ENCODE measurements at places on chromosomes 6 and 20.

GRCh38 chr6:162184465-162184864 lies 543.1 kb downstream of the PRKN start:
- H3K4me3 ChIP-seq = no peak overlapping the region
- H3K4me1 ChIP-seq = no peaks in the 10 kb centered on the region
- H3K27ac ChIP-seq = no peak overlapping the region
- H3K36me3 ChIP-seq = no peaks in the 10 kb centered on the region
- no peaks in the 10 kb centered on the region for H3K27me3 ChIP-seq

DNA sequence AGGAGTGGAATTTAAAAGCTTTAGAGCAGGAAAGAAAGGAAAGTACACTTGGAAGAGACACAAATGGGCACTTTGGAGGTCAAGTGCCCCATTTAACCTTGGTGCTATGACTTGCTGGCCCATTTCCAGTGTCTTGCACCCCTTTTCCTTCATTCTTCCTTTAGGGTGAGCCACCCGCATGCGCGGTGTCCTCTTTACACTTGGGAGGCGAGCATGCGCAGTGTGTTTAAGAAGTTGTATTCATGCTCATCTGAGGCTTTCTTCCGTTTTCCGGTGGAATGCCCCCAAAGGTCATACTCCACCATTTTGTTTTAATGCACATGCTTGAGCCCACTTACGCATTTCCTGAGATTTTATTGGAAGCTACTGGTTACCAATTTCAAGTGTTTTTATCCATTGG lies 29.1 kb downstream of the TMEM170B start:
- no peaks in the 10 kb centered on the region for H3K27me3 ChIP-seq
- H3K4me3 ChIP-seq = no peak overlapping the region
- no peak for DNase-seq
- H3K4me1 ChIP-seq = no peaks in the 10 kb centered on the region
- H3K27ac ChIP-seq = no peak overlapping the region
- peaks cover 16% of the 10 kb centered on the region for H3K36me3 ChIP-seq

GRCh38 chr6:150770637-150771036 lies 94.9 kb upstream of the MTHFD1L start:
- no peaks in the 10 kb centered on the region for H3K4me1 ChIP-seq
- H3K27me3 ChIP-seq = no peaks in the 10 kb centered on the region
- no peak for DNase-seq
- no peak overlapping the region for H3K4me3 ChIP-seq

- no peak overlapping the region for H3K27ac ChIP-seq
- H3K4me1 ChIP-seq = no peaks in the 10 kb centered on the region
- no peak for DNase-seq
- H3K4me3 ChIP-seq = no peak overlapping the region
- no peaks in the 10 kb centered on the region for H3K36me3 ChIP-seq
- H3K27me3 ChIP-seq = no peaks in the 10 kb centered on the region
Measured at GRCh38 chr20:47106786-47107185, 212.1 kb downstream of the EYA2 start.

DNA sequence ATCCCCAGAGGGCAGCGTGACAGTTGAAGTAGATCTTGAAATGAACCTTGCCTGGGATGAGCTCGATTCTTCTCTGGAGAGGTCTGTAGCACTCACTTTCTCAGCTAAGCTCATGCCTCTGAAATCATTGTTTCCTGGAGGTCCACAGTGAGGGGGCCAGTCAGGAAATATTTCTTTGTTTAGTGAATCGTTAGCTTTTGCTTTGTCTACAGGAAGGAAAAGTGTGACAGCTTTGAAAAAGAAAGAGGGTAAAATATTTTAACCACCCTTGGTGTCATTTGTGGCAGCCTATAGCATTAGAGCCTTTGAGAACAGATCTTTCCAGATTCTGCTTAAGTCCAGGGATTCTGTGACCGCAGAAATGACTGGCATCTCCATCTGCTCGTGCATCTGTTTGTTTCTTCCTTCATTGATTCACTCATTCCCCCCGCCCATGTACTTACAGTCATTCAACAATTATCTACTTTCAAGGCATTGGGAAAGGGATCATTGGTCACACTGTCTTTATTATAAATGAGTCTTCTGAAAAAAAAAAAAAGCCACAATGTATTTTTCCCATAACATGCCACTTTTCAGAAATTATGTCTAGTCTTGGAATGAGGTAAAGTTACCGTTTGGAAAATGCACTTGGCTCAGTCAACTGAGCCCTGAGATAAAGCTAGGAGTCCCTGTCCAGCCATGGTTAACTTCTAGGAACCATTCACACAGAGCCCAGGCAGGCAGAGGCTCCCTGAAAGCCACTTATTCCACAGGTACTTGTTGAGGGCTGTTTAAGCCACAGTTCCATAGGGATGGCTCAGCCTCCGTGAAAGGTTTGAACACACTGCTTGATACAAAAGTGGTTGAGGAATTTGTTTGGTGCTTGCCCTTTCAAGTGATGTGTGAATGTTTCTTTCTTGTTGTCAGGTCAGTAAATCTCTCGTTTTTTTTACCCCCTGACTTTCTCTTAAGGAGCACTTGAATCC lies 86.0 kb downstream of the TIAM2 start:
- no peak overlapping the region for H3K4me3 ChIP-seq
- H3K27ac ChIP-seq = no peak overlapping the region
- H3K36me3 ChIP-seq = no peaks in the 10 kb centered on the region
- H3K27me3 ChIP-seq = no peaks in the 10 kb centered on the region
- peaks cover 2% of the 10 kb centered on the region for H3K4me1 ChIP-seq
- no peak for DNase-seq

DNA sequence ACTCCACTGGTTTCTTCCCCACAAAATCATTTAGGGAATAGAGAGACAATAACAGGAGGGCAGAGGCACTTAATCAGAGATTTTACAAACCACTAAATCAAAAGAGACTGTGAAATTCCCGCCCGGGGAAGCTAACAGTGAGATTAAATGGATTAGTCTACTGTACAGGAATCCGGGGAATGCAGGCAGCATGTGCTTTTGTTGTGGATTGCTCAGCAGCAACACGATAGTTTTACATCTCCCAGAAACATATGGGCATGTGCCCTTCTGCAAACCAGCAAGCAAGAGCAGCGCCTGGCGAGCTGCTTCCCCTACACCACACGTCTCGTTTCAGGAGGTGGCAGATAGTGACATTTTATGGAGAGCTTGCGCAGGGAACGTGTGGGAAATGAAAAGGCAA lies 382.3 kb downstream of the CD83 start:
- no peak overlapping the region for H3K27ac ChIP-seq
- no peaks in the 10 kb centered on the region for H3K36me3 ChIP-seq
- no peak overlapping the region for H3K4me3 ChIP-seq
- H3K27me3 ChIP-seq = no peaks in the 10 kb centered on the region
- DNase-seq = no peak

DNA sequence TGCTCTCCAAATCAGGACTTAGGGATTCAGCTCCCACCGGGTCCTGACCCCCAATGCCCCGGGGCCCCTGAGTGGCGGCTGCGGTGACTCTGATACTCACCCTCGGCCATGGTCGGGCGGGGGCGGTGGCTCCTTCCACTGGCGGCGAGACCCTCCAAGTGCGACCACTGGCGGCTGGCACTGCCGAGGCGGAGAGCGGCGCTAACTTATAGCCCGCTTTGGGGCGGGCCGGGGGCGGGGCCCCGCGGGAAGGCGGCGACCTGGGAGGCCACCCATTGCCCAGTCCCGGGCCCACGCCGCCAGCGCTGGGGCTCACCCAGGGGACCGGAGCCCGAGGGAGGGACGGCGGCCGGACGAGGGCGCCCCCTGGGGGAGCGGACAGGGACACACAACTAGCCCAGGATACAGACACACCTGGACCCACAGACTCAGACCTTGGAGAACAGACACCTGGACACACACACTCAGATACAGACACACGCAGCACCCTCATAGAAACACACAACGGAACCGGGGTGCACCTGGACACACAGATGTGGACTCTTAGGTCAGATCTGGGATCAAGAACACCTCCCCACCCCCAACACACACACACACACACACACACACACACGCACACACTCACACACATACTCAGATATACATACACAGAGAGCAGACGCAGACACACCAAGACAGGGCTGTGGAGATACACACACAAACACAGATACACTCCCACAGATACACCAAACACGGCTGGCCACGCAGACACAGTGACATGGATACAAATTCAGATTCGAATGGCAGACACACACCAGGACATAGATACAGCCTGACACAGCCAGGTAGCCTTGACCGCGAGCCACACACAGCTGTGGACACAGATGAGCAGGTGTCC lies at the start of gene TGM2:
TSS of gene TGM2 (minus strand) at position 182 of the 877 bp plus-strand sequence. CDS start at position 110, 72 bp downstream.
- H3K27me3 ChIP-seq = no peaks in the 10 kb centered on the region
- H3K36me3 ChIP-seq = no peaks in the 10 kb centered on the region
- peak; percentile 42 for DNase-seq
- peaks cover 35% of the 10 kb centered on the region for H3K4me1 ChIP-seq
- peak within 1 kb of the TSS; percentile 88 for H3K27ac ChIP-seq
- H3K4me3 ChIP-seq = peak within 1 kb of the TSS; percentile 75

DNA sequence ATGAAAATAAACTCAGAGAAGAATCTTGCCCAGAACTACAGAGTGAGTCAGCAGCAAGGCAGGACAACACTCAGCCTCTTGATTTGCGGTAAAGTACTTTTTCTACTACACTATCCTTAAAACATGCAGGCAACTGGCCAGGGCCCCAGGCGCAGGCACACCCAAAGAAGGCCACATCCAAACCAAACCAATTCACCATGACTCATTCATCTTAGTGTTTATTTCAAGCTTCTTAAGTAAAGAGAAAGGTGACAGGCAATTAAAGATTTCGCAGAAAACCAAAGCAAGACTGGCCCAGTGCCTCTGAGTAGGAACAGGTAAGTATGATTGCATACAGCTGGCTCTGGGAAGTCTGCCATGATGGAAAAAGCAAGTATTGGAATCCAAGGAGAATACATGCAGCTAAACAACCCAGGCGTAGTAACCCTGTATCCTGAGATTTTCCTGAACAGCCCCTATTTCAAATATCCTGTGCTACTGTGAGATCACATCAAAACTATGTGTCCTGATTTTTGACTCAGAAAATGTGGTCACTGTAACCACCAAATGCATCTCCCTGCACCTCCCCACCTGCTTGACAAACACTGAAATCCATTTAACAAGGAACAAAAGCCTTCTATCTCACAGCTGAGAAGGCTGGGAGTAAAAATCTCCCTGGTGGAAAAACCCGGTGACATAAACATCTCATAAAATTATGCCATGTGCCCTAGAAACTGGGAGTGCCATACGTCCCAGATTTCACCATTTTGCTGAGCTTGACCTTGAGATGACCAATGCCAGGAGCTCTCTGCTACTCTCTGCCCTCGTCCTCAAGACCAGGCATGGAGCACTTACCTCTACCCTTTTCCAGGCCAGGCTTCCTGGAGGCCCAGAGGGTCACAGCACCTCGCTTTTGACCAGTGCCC lies 12.4 kb downstream of the WFDC3 start:
- DNase-seq = peak; percentile 97
- H3K4me1 ChIP-seq = peaks cover 46% of the 10 kb centered on the region
- H3K27me3 ChIP-seq = no peaks in the 10 kb centered on the region
- peak overlapping the region; percentile 91 for H3K27ac ChIP-seq
- H3K4me3 ChIP-seq = no peak overlapping the region

- no peaks in the 10 kb centered on the region for H3K36me3 ChIP-seq
- H3K27ac ChIP-seq = no peak overlapping the region
- DNase-seq = no peak
- no peaks in the 10 kb centered on the region for H3K27me3 ChIP-seq
- no peak overlapping the region for H3K4me3 ChIP-seq
- H3K4me1 ChIP-seq = no peaks in the 10 kb centered on the region
Measured at GRCh38 chr6:145822456-145822855, 7.9 kb upstream of the FBXO30 start.

DNA sequence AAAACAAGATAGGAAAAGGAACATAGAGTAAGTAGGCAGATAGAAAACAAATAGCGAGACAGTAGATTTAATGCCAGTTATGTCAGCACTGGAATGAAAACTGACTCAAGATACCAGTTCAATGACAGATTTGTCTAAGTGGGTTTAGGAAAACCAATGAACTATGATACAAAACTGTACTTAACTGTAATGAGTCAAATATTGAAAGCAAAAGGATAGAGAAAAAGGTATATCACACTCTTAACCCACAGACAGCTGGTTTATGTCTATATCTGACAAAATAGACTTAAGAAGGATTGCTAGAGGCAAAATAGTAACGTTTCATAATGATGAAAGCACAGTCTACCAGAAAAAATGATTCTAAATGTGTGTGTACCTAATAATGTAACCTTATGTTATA lies 38.2 kb downstream of the ATRN start:
- H3K27me3 ChIP-seq = no peaks in the 10 kb centered on the region
- H3K27ac ChIP-seq = no peak overlapping the region
- no peaks in the 10 kb centered on the region for H3K36me3 ChIP-seq
- H3K4me1 ChIP-seq = no peaks in the 10 kb centered on the region
